ENCODE measurements at places on chromosomes 4 and X. TPM values are rescaled to one million over a fixed set of nuclear protein-coding genes. Genes with fewer than 3 reads are reported as not detected.

GRCh38 chr4:189771696-189772361 lies 168.8 kb upstream of the FRG1 start:
- H3K27ac ChIP-seq: no peak overlapping the region
- no peaks in the 10 kb centered on the region for H3K27me3 ChIP-seq
- DNase-seq: no peak
- no peak overlapping the region for H3K4me3 ChIP-seq
- H3K36me3 ChIP-seq: no peaks in the 10 kb centered on the region

GRCh38 chr4:57083090-57083489 lies 27.1 kb downstream of the IGFBP7 start:
- H3K4me3 ChIP-seq: no peak overlapping the region
- H3K27ac ChIP-seq: peak overlapping the region; percentile 43
- no peak for DNase-seq
- H3K27me3 ChIP-seq: no peaks in the 10 kb centered on the region
- H3K36me3 ChIP-seq: no peaks in the 10 kb centered on the region

DNA sequence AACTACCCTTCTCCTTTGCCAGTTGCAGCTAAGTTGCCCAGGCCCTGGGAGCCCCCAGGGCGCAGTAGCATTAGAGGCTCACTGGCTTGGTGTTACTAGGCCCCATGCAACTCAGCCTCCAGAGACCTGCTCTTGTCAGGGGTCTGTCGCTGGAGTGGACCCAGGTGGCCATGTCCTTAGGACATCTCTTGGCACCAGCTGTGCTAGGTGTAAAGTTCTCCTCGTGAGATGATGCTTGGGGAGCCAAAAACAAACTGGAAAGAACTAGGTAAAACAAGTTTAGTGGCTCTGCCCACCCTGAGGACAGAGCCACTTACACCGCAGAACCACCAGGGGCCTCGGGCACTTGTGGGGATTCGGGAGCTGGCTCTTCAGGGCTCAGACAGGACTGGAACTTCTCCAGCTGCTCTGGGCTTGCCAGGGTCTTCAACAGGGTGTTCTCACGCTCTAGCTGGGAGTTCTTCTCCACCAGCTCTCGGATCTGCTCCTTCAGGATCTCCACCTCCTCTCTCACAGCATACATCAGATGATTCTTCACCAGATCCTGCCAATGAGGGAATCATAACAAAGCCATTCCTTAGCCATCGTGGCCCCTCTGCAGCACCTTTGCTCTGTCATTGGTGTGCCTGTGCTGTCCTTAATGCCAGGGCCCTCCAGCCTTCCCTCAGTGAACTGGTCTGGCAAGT lies 61.2 kb downstream of the TSC22D3 start:
- DNase-seq: no peak
- no peaks in the 10 kb centered on the region for H3K36me3 ChIP-seq
- peaks cover 26% of the 10 kb centered on the region for H3K27me3 ChIP-seq
- peaks cover 13% of the 10 kb centered on the region for H3K4me1 ChIP-seq
- no peak overlapping the region for H3K4me3 ChIP-seq

The NUDT10 gene
- polyA plus RNA-seq: 1.8 TPM

DNA sequence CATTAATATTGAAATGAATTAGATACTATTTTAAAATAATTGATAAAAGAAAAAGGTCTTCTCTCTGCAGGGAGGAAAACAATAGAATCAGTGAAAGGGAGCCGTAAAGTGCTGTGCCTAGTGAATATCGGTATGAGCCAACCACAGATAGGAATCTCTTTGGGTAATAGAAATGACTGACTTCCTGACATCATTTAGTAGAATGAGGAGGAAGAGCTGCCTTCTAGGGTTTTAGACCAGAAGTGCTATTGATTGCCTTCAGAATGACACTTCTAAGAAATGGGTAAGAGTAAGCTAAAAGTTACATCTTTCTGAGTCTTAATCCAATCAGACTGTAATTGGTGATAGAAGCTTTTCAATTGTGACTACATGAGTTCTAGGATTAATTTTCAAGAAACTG lies 134.0 kb upstream of the MAP9 start:
- H3K4me3 ChIP-seq: no peak overlapping the region
- no peaks in the 10 kb centered on the region for H3K27me3 ChIP-seq
- no peaks in the 10 kb centered on the region for H3K4me1 ChIP-seq
- no peak overlapping the region for H3K27ac ChIP-seq
- no peaks in the 10 kb centered on the region for H3K36me3 ChIP-seq
- no peak for DNase-seq

DNA sequence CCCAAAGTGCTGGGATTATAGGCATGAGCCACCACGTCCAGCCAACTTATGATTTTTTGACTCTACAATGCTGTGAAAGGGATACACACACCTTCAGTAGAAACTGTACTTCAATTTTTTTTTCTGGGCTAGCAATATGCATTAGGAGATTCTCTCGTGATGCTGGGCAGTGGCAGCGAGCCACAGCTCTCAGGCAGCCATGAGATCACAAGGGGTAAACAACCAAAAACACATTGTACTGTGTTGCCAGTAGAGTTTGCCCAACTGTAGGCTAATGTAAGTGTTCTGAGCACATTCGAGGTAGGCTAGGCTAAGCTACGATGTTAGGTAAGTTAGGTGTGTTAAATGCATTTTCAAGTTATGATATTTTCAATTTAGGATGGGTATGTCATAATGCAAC lies 25.7 kb downstream of the RAB33A start:
- no peak overlapping the region for H3K4me3 ChIP-seq
- no peaks in the 10 kb centered on the region for H3K4me1 ChIP-seq
- no peak overlapping the region for H3K27ac ChIP-seq
- peaks cover 4% of the 10 kb centered on the region for H3K36me3 ChIP-seq

GRCh38 chr4:61152433-61152832 lies 47.7 kb upstream of the ADGRL3 start:
- no peak for DNase-seq
- no peak overlapping the region for H3K27ac ChIP-seq

- no peak overlapping the region for H3K27ac ChIP-seq
- no peaks in the 10 kb centered on the region for H3K36me3 ChIP-seq
- DNase-seq: no peak
- H3K27me3 ChIP-seq: no peaks in the 10 kb centered on the region
- H3K4me3 ChIP-seq: no peak overlapping the region
These were observed 195.1 kb upstream of the VCX start for GRCh38 chrX:7647831-7648230.

DNA sequence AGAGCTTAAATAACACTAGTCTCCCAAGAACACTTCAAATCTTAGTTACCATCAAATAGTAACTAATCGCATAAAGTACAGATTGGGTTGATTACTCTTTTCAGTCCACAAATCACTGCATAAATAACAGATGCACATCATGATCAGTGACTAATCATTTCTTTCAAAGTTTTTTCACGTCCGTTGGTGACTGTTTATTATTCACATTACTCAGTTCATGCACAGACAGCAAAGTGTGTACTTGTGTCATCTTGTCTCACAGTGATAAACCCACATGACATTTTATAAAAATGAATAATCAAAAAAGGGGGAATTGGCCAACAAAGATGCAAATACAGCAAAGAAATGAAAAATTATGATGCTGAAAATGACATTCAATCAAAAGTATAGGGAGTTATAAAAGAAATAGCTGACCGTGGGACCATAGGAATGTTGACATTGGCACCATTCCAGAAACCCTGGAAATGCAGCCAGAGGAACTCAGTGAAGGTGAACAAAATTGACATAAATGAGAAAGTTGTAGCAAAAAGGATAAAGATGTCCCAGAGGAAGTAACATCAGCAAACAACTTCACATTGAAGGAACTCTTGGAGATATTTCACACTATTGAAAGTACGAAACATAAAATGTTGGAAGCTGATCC lies 161.5 kb downstream of the SOX3 start:
- DNase-seq: no peak
- no peaks in the 10 kb centered on the region for H3K27me3 ChIP-seq
- no peaks in the 10 kb centered on the region for H3K4me1 ChIP-seq

GRCh38 chr4:56417396-56417795 lies 18.0 kb downstream of the PPAT start:
- no peaks in the 10 kb centered on the region for H3K27me3 ChIP-seq
- H3K4me3 ChIP-seq: no peak overlapping the region
- no peak for DNase-seq
- no peaks in the 10 kb centered on the region for H3K36me3 ChIP-seq
- no peak overlapping the region for H3K27ac ChIP-seq
- no peaks in the 10 kb centered on the region for H3K4me1 ChIP-seq

The MSMO1 gene
- polyA plus RNA-seq: 13.2 TPM

The CCNQ gene
- polyA plus RNA-seq: 44.5 TPM

GRCh38 chr4:74407891-74408290 lies 37.0 kb upstream of the AREG start:
- peaks cover 25% of the 10 kb centered on the region for H3K27me3 ChIP-seq
- H3K27ac ChIP-seq: no peak overlapping the region
- H3K4me3 ChIP-seq: no peak overlapping the region
- DNase-seq: no peak
- H3K36me3 ChIP-seq: no peaks in the 10 kb centered on the region
- H3K4me1 ChIP-seq: no peaks in the 10 kb centered on the region

DNA sequence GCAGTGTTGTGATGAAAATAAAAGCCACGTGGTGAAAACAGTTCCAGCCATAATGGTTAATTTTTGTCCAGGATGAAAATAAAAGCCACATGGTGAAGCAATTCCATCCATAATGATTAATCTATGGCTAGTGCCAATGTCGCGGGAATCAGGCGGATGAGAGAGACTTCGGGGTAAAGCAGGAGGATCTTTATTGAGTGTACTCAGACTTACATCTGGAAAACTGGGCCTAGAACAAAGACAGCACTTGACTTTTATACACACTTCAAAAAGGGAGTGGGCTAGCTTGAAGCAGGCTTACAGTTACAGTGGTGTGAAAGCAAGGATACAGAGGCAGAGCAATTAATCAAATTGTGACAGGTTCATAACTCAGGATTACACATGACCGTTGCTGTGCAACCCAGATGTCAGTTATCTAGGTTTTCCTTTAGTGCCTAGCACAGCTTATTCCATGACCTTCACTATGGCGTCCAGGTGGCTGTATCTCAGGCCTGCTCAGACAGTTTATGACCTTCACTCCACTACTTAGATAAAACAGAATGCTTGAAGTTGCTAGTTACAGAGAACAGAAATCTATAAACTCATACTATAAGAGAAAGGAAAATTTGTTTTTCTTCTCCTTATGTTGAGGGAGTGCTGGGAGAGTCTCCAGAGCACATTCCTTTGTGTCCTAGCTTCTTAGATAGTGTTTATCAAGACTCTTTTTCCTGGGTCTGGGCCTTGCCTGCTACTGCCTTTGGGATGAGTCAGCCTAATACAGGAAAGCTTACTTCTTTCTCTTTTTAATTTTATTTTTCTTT lies 5.9 kb upstream of the PLA2G12A start:
- no peaks in the 10 kb centered on the region for H3K27me3 ChIP-seq
- H3K27ac ChIP-seq: no peak overlapping the region
- H3K36me3 ChIP-seq: no peaks in the 10 kb centered on the region
- no peaks in the 10 kb centered on the region for H3K4me1 ChIP-seq

The HS6ST2 gene
- polyA plus RNA-seq: 0.18 TPM

The CHRNA9 gene
- polyA plus RNA-seq: 0.05 TPM

The WDR45 gene
- 129 TPM for polyA plus RNA-seq

The RENBP gene
- polyA plus RNA-seq: 0.90 TPM

DNA sequence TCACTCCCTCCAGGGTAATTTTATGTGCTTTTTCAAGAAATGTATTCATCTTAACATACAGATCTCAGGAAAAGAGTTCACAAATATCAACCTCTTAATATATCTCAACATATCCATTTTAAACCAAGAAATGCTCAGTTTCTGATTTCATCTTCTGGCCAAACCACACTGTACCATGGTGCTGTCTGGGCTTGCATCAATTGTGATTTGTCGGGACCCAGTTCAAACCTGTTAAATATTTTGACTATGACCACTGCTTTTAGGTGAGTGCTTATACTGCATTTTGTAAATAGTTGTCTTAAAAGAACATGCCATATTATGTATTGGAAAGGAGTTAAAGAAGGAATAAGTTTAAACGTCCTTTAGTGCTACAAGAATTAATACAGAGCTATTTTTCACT lies 352.1 kb downstream of the SPOCK3 start:
- H3K4me3 ChIP-seq: no peak overlapping the region
- DNase-seq: no peak
- H3K4me1 ChIP-seq: no peaks in the 10 kb centered on the region
- H3K27ac ChIP-seq: no peak overlapping the region
- no peaks in the 10 kb centered on the region for H3K36me3 ChIP-seq

DNA sequence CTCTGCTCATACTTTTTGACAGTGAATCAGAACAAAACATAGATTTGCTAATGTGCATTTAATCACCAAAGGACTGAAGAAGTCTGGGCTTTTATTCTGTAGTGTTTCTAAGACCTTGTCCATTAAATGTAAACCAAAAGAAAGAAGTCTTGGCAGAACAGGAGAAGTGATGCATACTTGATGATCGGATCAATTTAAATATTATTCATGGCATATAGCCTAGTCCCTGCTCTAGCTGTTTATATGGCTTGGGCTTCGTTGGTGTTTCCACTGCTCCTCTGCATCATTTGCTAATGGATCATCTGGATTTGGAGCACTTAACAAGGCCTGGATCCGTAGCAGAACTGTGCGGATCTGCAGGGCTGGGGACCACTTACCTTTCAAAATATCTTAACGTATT lies 566.6 kb downstream of the GALNTL6 start:
- no peak overlapping the region for H3K27ac ChIP-seq
- no peaks in the 10 kb centered on the region for H3K36me3 ChIP-seq
- no peaks in the 10 kb centered on the region for H3K4me1 ChIP-seq

The MAP7D3 gene
- 6.7 TPM for polyA plus RNA-seq

GRCh38 chrX:39815631-39816030 lies 282.1 kb downstream of the BCOR start:
- no peaks in the 10 kb centered on the region for H3K36me3 ChIP-seq
- no peaks in the 10 kb centered on the region for H3K4me1 ChIP-seq
- no peak for DNase-seq
- H3K27me3 ChIP-seq: peaks cover 5% of the 10 kb centered on the region
- peak overlapping the region; percentile 44 for H3K27ac ChIP-seq
- no peak overlapping the region for H3K4me3 ChIP-seq

The SPON2 gene
- polyA plus RNA-seq: 11.4 TPM

The ZNF630 gene
- 1.2 TPM for polyA plus RNA-seq

GRCh38 chr4:1505511-1506460 lies 99.5 kb upstream of the NKX1-1 start:
- no peak overlapping the region for H3K4me3 ChIP-seq
- H3K27me3 ChIP-seq: peaks cover 47% of the 10 kb centered on the region
- no peaks in the 10 kb centered on the region for H3K36me3 ChIP-seq
- peak; percentile 25 for DNase-seq
